Body of pancreas (tissue), 4 donors: ENCODE measurements at places on chromosomes 16 and 17.

DNA sequence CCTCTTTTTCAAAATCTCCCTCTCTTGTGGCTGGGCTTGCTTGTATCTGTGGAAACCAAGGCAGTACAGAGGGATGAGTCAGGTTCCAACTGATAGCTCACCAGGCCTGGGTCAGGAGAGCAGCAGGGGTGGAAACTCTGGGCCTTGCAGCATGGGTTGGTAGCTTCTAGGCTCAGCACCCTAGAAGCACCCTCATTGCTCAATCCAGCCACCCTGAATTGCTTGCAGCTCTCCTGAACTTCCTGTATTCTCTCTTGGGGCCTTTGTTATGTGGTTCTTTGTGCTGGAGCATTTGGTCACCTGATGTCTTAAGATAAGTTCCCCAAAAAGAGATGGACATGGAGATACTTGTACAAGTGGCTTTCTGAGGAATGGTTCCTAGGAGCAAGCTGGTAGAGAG, 169.4 kb downstream of the IRX5 start:
- no peak for DNase-seq

- no peak for DNase-seq
These were observed 5.7 kb upstream of the IL32 start for GRCh38 chr16:3059723-3060242.

GRCh38 chr17:66826856-66827255, 8.1 kb upstream of the CACNG5 start:
- DNase-seq, result no peak

DNA sequence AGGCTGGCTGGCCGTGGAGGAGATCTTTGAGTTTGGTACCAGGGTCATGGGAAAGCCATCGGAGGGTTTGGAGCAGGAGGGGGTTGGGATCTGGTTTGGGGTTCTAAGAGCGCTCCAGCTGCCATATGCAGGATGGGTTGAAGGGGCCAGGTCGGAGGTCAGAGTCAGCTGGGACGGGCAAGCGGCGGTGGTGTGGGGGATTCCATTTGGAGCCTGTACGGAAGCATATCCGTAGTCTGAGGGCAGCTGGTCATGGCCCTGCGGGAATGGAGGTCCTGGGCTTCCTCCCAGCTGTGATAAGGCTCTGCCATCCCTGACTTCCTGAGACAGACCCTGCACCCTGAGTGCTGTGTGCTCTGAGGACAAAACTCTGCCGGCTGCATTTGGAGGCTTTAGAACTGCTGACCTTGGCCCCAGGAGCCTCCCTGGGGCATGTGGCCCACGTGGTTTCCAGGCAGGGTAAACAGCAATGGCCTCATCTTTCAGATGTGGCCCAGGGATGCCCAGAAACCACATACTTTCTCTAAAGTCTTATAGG, 46.5 kb downstream of the ATP2C2 start:
- DNase-seq, result no peak

DNA sequence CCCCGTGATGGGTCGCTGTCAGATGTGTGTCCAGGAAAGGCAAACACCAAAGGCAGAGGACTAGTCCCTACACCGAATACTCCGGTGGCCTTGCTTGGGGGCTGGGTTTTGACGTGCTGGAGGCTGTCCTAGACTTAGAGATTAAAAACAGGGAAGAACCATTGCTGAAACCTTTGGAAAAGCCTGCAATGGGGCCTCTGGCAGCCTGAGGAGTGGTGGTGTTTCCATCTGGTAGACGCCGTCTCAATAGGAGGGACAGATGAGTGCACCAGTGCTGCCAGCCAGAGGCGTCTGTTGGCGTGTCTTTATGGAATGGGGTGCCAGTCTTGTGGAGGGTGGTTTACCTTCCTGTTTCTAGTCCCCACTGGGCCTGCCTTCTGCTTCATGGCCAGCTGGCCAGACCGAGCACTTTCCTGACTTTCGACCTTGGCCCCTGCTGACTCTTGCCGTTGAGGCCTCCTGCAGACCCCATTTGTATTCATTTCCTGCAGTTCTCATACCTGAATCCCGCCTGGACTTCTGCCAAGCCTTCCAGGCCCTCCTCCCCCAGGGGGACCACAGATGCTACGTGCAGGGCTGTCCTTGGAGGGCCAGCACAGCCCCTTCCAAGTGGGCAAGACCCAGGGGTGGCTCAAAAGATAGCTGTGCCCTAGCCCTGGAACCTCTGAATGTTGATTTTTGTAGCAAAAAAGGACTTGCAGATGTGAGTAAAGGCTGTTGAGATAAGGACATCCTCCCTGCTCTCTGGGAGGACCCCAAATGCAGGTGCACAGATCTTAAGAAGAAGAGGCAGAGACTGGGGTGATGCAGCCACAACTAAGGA, 1.9 kb upstream of the DNASE1 start:
- DNase-seq, result no peak

DNA sequence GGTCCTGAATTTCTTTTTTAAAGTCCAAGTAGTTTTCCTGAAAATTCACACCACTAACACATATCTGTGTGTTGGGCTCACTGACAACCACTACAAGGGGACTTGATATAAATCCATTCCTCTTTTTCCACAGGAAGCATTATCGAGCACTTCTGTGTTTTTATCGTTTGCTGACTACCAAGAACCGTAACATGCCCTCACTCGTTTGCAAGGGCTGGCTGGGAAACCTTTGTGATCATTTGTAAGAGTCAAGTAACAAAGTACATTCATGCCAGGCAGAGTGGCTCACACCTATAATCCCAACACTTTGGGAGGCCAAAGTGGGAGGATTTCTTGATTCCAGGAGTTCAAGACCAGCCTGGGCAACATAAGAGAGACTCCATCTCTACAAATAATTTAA, 62.1 kb downstream of the ZZEF1 start:
- no peak for DNase-seq

DNA sequence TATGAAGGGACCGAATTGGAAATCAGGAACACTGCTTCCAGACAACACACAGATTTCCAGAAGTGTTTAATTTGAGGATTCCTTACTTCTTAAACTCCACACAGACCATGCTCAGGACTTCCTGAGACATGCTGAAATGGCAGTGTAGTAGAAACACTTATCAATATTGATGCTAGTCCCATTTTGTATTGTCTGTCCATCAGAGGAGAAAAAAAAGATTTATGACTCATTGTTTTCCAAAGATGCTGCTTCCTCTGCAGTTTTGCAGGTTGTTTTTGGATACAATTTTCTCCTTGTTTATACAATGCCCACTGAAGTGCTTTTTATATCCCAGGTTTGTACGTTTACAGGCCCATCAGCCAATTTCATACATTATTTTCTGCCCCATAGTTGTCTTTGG, 68.3 kb upstream of the TANC2 start:
- no peak for DNase-seq

GRCh38 chr17:76174037-76174436, 33.0 kb upstream of the FOXJ1 start:
- no peak for DNase-seq

GRCh38 chr17:51493206-51493605, 232.9 kb downstream of the UTP18 start:
- no peak for DNase-seq

- DNase-seq, result no peak
These were observed 17.5 kb downstream of the SOCS1 start for GRCh38 chr16:11238272-11239202.

GRCh38 chr17:3808701-3809100, 7.7 kb upstream of the ITGAE start:
- DNase-seq, result no peak

GRCh38 chr17:49630113-49630900, 47.6 kb downstream of the SPOP start:
- no peak for DNase-seq

- no peak for DNase-seq
These were observed 62.6 kb downstream of the TUBD1 start for GRCh38 chr17:59830007-59830630.

GRCh38 chr17:78013683-78014467, 55.4 kb downstream of the TNRC6C start:
- peak; percentile 57 for DNase-seq

DNA sequence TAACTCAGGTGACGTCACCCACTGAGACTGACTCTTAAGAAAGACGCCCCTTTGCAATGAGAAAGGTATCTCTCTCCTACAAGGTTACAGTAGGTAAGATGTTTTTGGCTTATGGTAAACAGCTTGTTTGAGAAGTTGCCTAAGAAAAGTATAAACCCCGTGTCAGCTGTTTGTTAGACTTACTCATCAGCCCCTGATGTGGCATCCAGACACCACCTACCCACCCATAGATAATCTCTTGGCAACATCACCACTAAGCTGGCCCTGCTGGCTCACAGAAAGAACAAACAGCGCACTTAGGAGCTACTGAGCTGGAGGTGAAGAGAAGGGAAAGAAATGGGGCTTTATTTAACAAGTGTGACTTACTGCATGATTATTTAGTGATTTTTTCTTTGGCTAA, 121.0 kb downstream of the PARN start:
- DNase-seq, result no peak

DNA sequence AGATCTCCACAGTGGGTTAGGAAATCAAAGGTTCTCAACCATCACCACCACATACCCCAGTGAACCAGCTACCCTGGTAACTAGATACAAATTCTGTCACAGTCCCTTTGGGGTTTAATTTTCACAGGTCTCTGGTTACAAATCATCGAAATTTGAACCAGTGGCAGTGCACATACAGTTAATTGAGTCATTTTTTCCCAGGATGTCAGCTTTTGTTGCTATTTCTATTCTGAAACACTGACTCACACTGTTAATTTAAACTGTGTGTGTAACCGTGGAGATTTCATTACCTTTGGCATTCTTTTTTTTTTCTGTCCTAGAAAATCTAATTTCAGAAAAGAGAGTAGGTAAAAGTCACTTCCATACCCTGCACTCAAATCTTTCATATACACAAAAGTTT, 511.5 kb downstream of the TOX3 start:
- DNase-seq, result no peak

DNA sequence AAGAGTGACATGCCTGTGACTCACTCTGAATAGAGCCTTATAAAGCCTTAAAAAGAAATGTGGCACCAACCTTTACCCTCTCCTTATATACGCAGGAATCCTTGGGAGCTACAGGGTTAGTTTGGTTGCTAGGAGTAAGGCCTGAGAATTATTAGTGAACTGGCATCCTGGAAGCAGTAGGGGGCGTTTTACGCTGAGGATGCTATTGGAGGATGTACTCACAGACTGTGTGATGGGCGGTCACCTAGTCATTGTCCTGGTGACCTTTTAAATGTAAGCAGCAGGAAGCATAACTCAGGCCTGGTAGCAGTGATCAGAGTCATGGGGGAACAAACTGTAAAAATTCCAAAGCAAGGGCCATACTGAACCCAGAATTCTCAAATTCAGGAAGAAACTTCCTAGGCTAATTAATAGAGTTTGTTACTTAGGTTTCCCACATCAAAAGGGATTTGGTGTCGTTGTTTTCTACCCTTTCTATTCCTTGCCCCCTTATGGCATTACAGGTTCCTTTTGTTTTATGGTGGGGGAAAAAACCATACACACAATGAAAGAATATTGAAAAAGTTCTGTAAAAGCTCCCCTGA, 153.8 kb downstream of the SNX11 start:
- no peak for DNase-seq

GRCh38 chr16:59849716-59850115, 1115.6 kb upstream of the GOT2 start:
- DNase-seq, result no peak

GRCh38 chr17:16444258-16444886, 29.0 kb downstream of the TRPV2 start:
- DNase-seq, result peak; percentile 61

GRCh38 chr16:50613964-50614474, 65.8 kb downstream of the NKD1 start:
- no peak for DNase-seq

- DNase-seq, result no peak
These were observed 48.4 kb downstream of the AKAP1 start for GRCh38 chr17:57133486-57133885.

DNA sequence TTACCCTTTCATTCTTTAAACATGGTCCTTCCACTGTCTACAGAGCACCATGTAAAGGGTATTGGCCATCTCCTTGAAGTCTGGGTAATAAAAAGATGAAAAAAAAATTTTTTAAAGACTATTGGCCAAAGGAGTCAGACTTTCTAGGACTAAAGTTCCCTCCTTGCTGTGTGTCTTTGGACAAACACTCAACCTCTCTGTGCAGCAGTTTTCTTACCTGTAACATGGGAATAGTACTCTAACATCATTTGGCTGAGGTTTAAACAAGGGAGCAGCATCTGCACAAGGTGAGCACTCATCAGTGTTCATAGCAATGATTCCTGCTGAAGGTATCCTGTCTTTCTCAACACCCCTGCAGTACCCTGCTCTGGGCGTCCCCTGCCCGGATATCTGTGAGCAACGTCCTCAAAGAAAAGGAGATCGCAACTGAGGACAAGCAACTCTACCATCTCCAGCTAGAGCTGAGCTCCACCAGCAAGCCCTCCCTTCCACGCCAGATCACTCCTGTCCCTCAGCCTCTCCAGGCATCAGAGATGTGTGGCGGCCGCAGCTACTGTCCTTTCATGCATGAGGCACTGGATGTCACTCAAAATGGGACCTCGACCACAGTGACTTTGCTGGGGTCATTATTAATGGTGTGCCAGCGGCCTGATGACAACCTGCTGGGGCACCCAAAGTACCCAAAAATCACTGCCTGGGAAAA, 29.5 kb upstream of the RPH3AL start:
- DNase-seq, result no peak

DNA sequence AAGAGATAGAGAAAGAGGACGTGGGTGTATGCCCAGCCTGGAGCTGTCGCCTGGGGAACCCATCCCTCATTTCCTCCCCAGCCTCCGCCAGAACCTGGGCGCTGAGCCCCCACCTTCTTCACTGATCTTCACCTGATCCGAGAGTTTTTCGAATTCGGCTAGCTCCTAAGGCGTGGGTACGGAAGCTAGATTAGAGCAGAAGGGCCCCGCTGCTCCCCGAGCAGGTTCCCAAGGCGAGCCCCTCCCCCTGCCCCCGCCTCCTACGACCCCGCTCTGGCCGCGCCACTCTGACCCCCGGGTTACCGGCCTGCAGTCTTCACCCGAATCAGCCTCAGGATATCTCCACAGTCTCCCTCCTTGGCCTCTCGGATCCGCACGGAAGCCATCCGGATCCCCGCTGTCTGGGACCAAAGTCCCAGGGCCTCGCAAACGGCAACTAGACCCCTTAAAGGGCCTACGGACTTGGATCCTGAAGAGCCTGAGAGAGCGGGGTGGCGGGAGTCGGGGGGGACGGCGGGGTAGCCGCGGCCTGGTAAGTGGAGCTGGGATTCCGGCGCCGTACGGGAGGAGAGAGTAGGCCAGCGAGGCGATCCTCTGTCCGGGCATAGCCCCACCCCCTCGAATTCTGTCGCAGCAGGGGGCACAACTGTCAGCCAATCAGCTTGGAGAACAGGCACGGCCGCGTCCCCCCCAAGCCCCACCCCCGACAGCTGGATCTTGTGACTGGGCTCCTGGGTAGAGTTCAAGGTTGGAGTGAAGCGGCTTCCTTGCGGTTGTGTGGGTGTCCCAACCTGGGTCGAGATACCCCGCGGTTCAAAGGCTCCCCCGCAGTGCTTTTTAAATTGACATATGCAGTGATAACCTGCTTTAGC, at the start of gene SAT2:
TSS of gene SAT2 (minus strand) at position 572 of the 872 bp plus-strand sequence. CDS start at position 386, 186 bp downstream.
- DNase-seq, result peak; percentile 92

DNA sequence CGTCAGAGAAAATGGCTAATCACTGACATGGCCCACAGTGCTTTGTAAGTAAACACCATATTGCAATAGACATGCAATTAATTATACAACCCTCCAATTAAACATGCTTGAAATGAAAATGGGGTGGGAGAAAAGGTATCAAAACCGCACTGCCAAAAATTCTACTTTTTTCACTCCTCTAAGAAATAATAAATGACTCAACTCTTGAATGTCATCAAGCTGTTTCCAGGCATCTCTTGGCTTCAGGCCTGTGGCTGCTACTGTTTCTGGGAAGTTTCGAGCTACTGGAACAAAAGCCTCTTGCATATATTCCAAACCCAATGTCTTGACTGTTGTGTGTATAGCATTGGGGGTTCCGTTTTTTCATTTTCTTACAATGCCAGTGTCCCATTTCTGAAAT, 412.6 kb downstream of the RBFOX1 start:
- DNase-seq, result no peak
